Stimulated activated CD8-positive, alpha-beta memory T cell treated with anti-CD3 and anti-CD28 coated beads, Interleukin-15, amount 100 ng/mL, for 24 hours (primary cell): ENCODE measurements at places on chromosomes 2 and 18.

GRCh38 chr18:50527636-50528307 is 32.1 kb upstream of the MAPK4 start:
- no peak for DNase-seq

GRCh38 chr2:132503701-132504100 is 87.1 kb downstream of the GPR39 start:
- DNase-seq: no peak

- no peak for DNase-seq
Observed at GRCh38 chr2:20330192-20330591, 20.5 kb downstream of the PUM2 start.

DNA sequence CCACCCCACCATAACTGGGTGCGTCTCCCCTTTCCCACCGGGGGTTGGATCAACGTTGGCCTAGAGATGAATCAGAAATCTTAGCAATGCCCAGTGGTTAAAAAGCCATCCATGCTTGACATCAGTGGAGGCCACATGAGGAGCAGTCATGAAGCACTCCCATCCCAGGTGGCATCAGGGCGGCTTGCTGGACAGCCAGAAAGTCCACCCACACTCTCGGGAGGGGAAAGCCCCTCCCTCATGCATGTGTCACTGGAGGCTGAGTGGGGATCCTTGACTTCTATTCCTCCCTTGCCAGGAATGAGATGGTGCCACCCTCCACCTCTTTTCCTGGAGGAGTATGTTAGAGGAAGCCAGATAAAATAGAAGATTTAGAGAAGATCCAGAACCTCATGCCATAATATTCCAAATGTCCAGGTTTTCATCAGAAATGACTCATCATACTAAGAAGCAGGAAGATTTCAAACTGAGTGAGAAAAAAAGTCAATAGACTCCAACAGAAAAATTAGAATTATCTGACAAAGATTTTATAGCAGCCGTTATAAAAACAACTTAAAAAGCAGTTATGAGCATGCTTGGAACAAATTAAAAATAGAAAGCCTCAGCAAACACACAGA is 507.1 kb upstream of the ID2 start:
- no peak for DNase-seq

GRCh38 chr18:2410688-2411087 is 160.6 kb downstream of the METTL4 start:
- no peak for DNase-seq

DNA sequence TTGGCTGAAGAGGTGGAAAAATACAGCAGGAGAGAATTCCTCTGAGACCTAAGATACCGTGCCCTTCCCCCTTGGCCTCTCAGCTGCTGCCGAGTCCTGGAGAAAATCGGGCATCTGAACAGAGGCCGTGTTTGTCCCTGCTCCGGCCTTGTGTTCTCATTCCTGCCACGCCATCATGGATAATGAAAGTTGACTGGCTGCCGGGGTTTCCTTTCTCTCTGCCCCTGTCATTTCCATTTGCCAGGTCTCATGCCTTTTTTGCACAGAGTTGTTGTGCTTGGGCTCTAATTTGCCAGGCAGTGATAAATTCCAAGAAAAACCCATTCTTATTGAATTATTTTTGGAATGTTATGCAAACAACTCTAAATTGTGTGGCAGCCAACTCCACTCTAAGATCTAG is 496.9 kb upstream of the TNP1 start:
- DNase-seq: no peak

DNA sequence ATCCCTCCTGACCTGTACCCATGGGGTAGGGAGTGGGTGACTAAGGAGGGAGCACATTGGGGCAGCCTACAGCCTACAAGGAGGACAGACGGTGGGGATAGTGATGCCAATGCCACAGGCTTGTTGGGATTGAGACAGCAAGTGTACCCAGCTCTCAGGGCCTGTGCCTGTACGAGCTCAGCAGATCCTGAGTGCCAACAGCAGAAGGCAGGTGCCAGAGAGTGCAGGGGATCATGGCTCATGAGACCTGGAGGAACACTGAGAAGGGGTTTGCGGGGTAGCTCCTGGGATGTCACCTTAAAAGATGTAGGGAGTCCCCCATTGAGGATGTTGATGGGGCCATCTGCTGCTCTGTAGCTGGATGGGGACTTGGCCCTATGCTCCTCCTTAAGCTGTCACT is 10.3 kb upstream of the SNED1 start:
- no peak for DNase-seq

- no peak for DNase-seq
Observed at GRCh38 chr2:212195626-212196025, 343.0 kb downstream of the ERBB4 start.

- DNase-seq: no peak
Observed at GRCh38 chr2:150917961-150918713, 343.5 kb downstream of the RBM43 start.

- DNase-seq: no peak
Observed at GRCh38 chr18:77061281-77061945, 71.2 kb downstream of the MBP start.

GRCh38 chr2:80169811-80170594 is 134.5 kb downstream of the LRRTM1 start:
- no peak for DNase-seq

- no peak for DNase-seq
Observed at GRCh38 chr2:235740821-235741220, 247.0 kb downstream of the AGAP1 start.

GRCh38 chr2:105781274-105781978 is 36.7 kb downstream of the NCK2 start:
- DNase-seq: no peak

DNA sequence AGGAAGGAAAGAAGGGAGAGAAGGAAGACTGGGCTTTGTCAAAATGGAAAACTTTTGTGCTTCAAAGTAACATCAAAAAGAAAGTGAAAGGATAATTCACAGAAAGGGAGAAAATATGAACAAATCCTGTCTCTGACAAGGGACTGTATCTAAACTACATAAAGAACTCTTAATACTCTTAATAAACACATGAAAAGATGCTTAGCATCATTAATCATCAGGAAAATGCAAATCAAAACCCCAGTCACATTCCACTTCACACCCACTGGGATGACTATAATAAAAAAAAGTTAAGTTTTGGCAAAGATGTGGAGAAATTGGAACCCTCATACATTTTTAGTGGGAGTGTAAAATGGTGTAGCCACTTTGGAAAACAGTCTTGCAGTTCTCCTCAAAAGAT is 11.8 kb upstream of the ZFP36L2 start:
- DNase-seq: no peak

DNA sequence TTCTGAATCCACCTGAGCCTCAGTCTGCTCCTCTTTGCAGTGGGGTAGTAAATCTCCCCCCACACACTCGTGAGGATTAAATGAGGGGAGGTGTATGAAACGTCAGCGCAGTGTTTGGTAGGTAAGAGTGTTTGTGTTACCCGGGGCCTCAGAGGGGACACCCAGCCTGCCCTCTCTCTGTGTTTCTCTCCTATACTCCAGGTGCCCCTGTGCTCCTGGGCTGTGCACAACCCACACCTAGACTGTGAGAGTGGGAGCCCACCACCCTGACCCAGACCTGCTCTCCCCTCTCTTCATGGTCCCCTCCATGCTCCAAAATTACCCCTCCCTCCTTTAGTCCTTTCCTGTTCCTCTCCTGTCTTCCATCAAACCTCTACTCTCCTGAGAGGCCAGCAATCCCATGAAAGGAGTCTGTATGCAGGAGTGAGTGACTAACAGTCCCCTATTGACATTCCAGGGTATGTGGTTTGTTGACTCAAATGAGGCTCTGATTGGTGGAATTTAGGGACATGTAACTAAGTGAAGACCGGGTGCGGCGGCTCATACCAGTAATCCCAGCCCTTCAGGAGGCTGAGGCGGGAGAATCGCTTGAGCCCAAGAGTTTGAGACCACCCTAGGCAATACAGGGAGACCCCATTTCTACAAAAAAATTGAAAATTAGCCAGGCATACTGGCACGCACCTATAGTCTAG is 10.4 kb downstream of the CIB4 start:
- DNase-seq: no peak

- DNase-seq: no peak
Observed at GRCh38 chr18:61865466-61866175, 27.2 kb downstream of the RNF152 start.

DNA sequence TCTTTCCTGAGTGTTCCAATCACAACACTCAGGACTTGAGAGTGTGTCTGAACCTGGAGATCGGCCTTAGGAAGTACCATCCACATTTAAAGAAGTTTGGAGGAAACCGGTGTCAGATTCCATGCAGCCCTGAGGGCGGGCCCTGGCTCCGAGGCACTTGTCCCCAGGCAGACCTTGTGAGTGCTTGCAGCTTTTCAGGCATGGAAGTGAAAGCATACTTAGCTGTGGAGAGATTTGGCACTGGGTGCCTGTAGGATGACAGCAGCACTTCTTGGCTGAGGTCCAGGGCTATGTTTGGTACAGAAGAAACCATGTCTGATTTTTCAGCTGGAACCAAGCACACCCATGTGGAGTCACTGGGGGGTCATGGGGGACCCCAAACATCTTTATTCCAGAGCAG is 230.8 kb downstream of the SEPTIN10 start:
- DNase-seq: no peak

DNA sequence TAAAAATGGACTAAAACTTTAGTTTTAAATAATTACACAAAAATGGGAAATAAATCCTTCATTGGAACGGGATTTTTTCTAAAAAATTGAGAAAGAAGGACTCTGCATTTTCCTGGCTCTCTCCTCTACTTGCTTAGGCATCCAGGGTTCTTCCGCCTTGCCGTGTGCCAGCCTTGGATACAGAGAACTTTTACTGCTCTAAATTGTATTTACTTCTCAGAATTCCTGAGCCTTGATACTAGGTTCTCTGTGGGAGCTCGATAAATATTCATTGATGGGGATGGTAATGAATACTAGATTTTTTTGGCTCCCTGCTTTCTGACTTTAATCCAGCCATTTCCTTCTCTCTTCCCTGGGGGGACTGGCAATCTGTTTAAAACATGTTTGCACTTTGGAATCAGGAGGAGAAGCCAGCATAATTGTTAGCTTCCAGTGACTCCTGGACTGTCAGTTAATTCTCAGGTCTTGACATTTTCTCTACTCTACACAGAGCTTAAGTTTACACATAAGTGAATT is 746.1 kb upstream of the LRRTM1 start:
- no peak for DNase-seq

DNA sequence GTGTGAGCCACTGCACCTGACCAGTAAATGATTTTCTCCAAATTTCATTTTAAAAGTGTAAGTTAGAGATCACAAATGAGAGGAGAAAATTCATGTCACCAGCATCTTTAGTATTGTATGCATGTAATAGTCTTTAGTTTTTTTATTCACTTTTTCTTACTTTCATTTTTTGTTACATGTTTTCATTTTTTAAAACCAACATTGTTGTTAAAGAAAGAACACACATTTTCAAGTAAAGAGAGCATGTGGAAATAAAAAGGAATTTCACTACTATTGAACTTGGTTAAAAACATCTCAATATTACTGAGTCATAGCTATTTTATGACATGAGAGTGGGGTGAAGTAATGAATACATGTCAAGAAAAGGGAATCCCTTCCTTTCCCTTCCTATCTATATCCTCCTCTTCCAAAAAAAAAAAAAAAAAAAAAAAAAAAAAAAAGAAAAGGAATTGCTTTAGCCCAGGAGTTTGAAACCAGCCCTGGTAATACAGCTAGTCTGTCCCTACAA is 29.1 kb upstream of the PMAIP1 start:
- no peak for DNase-seq

GRCh38 chr2:406231-406630 is 118.3 kb upstream of the ALKAL2 start:
- no peak for DNase-seq

DNA sequence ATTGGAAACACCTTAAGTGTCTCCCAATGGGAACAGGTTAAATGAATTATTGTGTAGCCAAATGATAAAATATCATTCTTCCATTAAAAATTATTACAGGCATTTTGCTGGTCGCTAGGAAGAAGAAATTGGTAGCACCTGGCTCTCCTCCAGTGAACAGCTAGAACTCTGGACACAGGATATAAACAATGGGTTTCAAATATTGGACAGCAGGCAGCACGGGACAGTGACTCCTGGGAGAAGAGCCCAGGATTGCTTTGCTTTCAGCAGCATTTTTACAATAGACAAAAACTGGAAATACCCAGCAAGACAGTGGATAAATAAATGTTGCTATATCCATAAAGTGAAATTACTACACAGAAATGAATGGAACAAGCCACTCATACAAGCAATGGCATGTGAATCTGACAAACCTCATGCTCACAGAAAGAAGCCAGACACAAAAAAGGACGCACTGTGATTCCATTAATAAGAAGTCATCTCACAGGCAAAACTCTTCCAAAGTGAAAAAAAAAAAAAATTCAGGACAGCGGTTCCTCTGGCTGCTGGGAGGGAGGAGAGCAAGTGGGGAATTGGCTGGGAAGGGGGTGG is 50.5 kb downstream of the LAMA1 start:
- DNase-seq: no peak

DNA sequence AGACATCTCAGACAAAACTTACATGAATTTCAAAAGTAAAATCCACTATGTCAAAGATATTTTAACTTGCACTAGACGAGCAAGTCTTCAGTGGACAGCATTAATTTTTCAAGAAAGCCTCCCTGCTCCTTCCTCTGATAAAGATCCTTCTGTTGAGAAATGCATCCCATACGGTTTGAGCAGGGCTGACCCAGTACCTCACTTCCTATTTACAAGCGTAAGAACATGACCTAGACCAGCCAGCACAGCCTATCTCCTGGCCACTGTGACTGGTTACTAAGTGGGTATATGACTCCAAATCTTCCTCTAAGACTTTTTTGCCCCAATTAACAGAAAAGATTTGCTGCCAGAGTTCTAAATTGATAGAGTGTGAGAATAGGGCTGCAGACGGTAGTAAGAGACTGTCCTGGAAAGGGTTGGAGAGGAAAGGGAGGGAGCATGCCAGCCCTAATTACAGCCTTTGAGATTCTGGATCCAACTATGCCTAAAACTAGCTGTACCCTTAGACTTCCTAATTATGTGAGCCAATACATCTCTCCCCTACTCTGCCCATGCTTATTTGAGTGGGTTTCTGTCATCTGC is 108.4 kb downstream of the PRELID3A start:
- no peak for DNase-seq

- no peak for DNase-seq
Observed at GRCh38 chr2:71060871-71061270, 7.6 kb upstream of the NAGK start.

- DNase-seq: no peak
Observed at GRCh38 chr2:37464067-37464466, 119.6 kb downstream of the QPCT start.

GRCh38 chr18:54713386-54713785 is 114.9 kb upstream of the RAB27B start:
- no peak for DNase-seq

DNA sequence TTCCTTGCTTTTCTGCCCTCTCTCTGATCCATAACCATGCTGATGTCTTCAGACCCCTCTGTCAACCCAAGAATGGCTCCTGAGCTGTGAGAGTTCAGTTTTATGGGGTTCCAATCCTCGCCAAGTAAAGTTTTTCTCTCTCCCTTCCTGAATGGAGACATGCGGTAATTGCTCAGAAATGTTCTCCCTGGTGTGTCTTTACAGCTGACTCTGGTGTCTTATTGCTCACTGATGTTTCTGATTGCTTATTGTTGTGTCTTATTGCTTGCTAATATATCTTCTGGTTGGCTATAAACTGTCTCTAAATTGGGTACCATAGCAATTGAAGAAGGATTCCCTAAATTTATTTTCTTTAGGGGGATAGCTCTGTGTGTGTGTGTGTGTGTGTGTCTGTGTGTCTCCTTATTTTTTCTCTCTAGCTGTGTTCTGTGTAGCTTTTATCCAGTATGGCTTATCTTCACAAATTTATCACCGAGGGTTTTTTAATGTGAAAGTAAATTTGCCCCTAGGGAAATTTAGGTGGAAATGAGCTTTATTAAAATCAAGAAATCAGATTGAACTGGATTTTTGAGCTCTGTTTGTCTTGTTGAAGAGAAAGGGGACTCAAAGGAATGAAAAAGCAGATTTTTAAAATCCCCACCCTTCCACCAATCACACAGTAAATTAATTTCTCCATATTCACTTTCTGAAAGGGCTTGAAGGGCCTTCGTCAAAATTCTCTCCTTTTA is 19.5 kb downstream of the MGAT5 start:
- no peak for DNase-seq
